Central memory CD4-positive, alpha-beta T cell (primary cell): ENCODE measurements at places on chromosomes 16 and 17.

DNA sequence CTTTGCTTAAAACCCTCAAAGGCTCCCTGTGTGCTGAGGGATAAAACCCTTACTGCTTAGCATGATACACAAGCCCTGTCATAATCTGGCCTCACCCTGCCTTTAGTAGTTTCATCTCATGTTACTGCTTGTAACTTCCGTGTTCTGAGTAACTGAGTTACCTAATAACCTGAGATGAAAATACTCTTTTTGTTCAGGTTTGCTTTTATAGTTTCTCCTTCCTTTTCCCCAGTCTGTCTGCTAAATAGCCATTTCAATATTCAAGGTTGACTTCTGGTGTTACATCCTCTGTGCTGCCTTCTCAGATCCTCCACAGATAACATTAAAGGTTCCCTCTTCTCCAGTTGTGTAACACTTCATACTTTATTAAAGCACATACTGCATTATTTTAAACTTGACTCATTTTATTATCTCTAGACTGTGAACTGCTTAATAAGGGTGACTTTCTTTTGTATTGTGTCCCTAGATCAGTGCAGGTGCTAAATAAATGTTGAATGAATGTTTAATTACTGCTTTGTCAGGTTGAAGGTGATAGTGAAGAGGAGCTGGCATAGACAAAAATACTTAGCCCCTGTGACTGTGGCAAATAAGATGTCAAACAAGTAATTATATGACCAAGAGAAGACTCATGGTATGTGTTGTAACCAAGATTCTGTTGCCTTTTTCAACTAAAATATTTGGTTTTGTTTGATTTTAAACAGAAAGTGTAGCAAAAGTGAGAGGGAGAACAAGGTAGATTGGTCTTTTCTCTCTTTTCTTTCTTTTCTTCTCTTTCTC lies 47.8 kb downstream of the NFAT5 start:
- DNase-seq = no peak

DNA sequence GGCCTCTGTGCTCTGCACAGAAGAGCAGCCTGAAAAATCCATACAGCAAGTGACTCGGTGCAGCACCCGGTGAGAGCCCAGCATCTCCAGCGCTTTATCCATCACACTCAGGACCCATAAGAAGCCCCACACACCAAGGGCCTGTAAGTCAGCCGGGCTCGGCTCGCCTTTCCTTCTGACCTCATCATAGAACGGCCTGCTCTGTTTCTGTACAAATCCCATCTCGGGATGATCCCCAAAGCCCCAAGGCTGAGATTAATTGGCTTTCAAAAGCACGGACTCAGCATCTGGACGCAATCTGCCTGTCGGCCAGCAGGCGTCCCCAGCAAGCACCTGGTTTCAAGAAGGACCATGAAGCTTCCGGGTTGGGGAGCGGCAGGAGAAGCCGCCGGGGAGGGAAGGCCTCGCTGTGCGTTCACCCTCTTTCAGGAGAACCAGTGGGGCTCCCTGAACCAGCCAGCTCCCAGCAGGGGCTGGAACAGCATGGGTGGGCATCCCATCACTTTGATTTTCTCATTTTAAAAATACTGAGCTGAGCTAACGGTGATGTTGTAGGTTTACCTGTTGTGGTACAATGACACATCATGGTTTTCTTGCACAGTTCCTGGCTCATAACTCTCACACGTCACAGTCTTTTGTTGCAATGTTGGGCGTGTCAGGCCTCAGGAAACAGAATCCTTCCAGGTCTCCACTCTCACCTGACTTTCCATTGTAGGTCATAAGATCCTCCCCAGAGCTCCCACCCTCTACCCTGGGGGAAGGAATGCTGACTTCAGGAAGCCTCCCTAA lies 6.7 kb downstream of the CCDC57 start:
- DNase-seq = peak; percentile 84

GRCh38 chr17:62921817-62922216 lies 44.2 kb upstream of the TANC2 start:
- DNase-seq = no peak

DNA sequence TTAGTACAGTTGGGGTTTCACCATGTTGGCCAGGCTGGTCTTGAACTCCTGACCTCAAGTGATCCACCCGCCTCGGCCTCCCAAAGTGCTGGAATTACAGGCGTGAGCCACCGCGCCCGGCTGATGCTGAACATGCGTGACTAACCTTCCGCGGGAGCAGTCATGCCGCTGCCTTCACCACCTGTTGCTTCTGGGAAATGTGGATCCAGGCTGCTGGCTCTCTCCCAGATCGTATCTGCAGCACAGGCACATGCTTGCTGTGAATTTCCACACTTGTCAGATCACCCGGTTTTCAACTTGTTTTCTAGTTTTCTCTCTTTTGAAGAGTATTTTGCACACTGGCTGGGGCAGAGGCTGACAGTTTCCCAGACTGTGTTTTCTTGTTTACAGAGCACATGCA lies 97.9 kb downstream of the ADCY9 start:
- DNase-seq = no peak

DNA sequence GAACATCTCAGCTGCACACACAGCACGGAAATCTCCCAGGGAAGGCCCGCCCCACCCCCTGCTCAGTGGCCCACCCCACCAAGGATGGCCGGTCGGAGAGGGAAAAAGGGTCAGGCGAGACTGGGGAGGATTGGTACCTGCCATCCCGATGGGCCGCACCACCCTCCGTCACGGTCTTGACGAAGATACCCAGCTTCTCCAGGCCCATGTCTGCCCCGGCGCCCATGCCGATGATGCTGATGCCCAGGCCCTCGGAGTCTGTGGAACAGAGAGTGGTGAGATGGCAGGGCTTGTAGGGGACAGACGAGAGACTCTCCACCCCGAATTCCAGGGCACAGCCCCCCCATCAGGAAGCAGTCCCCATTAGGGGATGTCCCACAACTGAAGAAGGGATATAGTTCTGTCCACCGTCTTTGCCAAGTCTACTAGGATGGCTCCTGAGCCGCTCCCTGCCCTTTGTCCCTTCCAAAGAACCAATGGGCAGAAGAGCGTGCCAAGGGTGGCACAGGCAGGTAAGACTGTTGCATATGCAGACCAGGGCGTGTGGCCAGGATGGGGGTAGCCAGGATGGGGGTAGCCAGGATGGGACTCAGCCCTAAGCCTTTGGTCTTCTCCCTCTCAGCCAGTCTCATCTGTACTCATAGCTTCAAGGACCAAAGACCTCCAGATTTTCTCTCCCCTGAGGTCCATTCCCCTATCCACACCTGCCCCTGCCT lies 6.9 kb downstream of the PPP1R9B start:
- DNase-seq = no peak

DNA sequence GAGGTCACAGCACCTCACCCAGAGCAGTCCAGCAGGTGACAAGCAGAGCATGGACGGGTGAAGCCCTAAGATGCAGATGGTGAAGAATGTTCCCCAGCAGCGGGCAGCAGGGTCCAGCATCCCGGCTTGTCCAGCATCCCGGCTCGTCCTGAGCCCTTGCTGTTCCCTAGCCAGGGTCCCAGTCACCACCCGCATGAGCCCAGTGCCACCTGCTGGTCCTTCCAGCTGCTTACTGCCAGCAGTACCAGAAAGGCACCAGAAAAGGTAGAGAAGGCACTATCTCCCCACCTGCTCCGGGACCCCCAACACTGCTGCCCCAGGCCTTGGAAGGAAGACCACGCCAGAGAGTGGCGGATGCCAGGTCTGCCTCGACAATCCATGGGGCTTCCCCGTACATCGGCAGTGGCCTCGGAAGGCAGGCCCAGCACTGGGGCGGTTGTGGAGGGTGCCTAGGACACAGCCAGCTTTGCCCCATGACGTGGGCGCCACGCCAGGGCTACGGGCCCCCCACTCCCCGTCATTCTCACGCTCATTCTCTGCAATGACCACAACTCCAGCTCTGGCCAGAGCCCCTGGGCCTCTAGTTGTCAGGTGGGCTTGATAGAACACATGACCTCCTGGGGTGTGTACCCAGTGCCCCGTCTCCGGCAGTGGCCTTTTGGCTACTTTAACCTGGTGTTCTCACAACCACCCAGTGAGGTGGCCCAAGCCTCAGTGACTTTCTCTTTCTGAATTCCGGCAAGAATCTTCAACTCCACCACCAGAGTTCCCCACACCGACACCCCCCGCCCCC lies 1.4 kb downstream of the CENPX start:
- DNase-seq = peak; percentile 47

DNA sequence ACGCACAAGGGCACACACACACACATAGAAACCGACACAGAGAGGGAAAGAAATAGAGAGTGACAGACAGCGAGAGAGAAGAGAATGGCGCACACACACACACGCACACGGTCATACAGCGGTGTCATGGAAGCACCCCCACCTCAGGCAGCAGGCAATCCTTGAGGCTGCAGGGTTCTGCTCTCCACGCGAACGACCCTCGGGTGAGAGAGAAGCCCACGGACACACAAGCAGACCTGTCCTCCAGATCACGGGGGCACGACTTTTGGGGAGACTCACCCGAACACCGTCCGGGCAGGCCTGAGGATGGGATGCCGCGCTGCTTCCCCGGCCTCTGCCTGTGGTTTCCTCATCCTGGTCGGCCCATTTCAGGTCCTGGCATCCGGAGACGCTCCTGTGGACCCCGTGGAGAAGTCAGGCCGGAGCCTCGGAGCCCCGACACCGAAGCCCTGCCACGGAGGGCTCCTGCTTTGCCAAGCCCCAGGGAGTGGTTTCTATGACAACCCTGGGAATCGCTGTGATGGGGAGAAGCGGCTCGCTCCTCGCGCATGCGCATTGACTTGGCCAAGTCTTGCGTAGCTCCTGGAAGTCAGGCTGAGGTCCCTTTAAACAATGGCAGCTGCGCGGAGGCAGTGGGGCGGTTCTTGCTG lies 118.2 kb upstream of the KCNJ18 start:
- peak; percentile 25 for DNase-seq

GRCh38 chr16:51710186-51710585 lies 559.1 kb upstream of the SALL1 start:
- no peak for DNase-seq

DNA sequence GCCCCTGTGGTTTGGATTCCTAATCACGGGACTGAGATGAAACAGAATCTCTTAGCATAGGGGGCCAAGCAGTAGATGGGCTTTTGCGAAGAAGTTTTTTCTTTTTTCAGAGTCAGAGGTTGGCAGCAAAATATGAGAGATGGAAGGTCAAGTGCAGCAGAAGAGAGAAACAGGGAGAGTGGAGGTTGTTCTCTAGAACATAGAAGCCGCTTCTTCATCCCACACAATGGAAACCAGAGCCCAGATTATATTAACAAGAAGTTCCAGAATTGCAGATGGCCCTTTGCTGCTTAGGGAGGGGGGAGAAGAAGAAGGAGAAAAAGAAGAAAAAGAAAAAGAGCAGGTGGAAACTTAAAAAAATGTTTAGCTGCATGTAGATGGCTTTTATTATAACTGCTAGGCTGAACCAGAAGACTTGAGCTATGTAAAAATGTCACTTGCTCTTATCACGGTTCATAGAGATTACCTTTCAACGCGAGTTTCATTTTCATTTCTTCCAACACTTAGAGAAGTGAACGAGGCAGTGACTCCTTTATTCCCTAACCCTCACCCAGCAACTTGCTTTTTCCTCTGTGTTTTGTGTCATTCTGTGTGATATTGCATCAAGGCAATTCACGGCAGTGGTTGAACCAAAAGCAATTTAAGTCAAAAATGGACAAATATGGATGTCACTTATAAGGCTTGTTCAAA lies 737.5 kb downstream of the WWOX start:
- no peak for DNase-seq

DNA sequence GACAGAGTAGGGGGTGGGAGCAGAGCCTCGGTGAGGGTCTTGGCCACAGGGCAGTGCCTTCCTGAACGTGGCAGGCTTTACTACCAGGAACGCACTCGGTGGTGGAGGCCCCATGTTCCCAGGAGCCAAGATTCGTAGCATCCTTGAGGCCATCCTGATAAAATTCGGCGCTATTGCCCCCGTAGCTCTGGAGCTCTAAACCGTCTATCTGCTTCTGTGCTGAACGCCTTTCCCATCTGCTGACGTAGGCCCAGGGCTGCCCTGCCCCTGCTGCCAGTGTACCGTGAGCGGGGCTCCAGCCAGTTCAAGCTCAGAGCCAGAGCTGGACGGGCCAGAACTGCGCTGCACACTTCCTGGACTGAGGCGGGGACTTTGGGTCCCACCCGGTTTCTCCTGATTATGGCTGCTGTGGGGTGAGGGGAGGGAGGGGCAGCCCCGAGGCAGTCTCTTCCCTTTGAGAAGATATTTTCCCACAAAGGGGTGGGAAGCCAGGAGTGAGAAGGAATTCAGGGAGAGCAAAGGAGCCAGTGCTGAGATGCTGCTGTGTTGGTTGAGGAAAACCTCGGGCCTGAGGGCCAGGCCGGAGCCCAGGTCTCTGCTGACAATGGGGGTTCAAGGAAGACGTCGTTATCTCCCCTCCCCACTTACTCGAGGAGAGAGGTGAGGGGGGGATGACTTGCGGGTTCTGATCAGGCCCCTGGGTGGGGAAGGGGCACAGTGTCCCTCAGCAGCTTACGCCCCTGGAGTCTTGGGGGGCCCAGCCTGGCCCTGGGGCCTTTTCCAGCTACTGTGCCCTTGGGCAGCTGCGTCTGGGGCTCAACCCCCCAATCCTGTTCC lies 29.4 kb downstream of the OR1D5 start:
- DNase-seq = no peak

GRCh38 chr17:750431-751037 lies 1.5 kb downstream of the GEMIN4 start:
- no peak for DNase-seq

GRCh38 chr16:80850757-80851156 lies 46.4 kb upstream of the CDYL2 start:
- DNase-seq = no peak

GRCh38 chr17:81400996-81401722 lies 5.9 kb downstream of the BAHCC1 start:
- DNase-seq = no peak

- peak; percentile 43 for DNase-seq
These were observed 17.8 kb upstream of the CRK start for GRCh38 chr17:1473841-1474240.

- no peak for DNase-seq
These were observed 129.8 kb upstream of the TOM1L1 start for GRCh38 chr17:54770836-54771235.

DNA sequence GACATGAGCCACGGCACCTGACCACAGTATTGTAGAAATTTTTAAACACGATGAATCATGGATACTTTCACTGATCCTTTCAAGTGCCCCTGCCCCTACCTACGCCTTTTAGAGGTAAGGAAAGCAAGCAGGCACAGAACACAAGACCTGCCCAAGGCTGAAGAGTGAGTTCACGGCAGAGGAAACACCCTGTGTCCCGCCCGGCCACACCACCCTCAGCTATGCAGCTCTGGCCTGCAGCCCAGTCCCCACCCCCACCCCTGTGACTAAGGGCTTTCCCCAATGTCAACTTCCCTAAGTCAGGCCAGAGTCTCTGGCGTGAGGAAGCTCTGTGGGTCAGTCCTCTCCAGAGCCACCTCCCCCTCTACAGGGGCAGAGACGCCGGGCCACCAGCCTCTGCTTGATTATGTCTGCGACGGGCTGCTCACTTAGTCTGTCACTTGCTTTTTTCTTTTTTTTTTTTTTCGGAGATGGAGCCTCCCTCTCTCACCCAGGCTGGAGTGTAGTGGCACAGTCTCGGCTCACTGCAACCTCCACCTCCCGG lies 8.4 kb downstream of the SLC16A5 start:
- no peak for DNase-seq
